ENCODE measurements at places on chromosomes 13 and 19. TPM values are rescaled to one million over a fixed set of nuclear protein-coding genes. Genes with fewer than 3 reads are reported as not detected.

DNA sequence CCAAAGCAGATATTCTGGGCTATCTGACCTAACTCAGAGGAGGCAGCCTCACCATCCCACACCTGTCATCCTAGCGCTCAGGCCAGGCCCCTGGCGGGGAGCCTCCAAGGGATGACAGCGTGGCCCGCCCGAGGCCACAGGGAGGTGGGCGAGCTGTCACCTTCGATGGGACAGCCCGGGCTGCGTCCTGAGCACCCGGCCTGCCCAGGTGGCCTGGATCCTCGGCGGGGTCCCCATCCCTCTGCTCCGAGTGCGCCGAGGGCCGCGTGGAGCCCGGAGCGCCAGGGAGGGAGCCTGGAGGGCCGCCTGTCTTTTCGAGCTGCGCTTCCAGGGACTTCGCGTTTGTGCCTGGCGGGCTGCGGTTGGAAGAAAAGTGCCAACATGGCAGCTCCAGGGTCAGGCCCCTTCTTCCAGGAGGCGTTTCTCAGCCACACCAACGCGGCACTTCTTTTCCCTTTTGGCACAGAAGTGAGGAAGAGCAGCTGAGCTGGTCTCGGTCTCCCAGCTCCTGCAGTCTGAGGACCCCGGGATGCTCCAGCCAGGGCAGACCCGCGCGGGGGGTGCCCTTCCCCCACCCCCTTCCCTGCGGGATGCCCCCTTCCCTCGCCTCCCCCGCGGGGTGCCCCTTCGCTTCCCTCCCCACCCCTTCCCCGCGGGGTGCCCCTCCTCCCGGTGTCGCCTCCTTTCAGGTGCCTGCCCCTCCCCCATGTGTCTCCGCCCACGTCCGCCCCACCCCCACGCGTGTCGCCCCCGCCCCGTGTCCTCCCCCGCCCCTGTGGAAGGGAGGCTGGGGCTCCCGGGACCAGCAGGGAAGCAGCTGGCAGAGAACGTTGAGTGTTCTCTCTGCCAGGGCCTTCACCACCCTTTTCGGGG lies 42.3 kb downstream of the GJA3 start:
- DNase-seq = no peak

Gene CALR3
- not detected for total RNA-seq

DNA sequence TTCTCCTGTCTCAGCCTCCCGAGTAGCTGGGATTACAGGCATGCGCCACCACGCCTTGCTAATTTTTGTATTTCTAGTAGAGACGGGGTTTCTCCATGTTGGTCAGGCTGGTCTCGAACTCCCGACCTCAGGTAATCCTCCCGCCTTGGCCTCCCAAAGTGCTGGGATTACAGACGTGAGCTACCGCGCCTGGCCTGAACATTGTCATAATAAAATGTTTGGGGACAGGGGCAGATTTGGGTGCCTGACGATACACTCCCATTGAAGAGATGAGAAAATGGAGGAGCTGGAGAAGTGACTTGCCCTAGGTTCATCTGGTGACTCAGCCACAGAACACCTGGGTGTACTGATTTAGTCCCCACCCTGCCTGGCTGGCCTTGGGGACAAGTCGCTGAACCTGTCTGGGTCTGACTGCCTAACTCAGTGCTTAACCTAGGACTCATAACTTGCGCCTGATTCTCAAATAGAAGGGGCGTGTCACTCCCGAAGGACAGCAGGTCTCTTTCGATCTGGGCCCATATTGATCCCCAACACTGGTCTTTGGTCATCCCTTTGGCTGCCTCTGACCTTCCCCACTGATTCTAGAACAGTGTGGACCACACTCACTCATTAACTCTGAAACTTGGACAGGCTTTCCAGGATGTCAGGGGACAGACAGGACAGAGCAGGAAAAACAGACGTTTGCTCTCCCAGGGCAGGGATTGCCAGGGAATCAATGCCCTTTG lies 7.6 kb upstream of the BICRA start:
- DNase-seq = no peak

DNA sequence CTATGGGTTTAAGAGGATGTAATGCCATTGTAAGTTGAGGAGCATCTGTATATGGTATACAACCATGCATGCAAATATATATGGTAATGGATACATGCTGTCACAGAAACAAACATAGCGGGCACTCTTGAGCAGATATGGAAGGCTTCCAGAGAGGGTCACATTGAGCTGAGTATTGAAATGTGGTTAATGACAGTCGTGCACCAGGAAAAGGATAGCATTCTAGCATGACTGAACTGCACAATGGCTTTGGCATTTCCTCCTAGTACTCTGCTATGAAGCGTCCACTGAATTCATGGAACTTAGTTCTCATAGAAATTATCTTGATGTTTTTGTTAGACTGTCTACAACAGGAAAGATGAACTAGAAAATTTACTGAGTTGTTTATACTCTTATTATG lies 25.2 kb downstream of the DGKH start:
- DNase-seq = no peak

- peak; percentile 69 for DNase-seq
Observed at GRCh38 chr13:25301347-25302113, at the start of gene NUP58. Gene NUP58, plus strand, starts transcription at chr13:25301625. Its CDS starts 149 bp downstream, at chr13:25301774.

GRCh38 chr13:60716313-60716712 lies 319.3 kb downstream of the TDRD3 start:
- no peak for DNase-seq

Gene PPP1R15A
- 27.1 TPM for total RNA-seq

Gene EPN1
- total RNA-seq = 361 TPM

DNA sequence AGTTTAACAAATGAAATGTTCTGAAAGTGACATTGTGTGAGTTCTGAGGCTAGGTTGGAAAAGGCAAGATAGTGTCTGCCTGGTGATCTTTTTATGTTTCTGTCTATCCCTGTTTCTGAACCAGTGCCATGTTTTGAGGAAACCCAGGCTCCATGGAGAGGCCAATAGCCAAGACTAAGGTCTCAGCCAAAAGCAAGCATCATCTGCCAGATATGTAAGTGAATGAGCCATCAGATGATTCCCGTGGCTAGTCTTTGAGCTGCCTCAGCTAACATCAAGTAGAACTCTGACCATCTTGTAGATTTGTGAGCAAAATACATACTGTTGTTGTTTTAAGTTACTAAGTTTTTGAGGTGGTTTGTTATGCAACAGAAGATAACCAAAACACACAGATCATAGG lies 19.6 kb upstream of the CCNA1 start:
- no peak for DNase-seq

- DNase-seq = no peak
Observed at GRCh38 chr13:46004491-46004890, 48.1 kb downstream of the ZC3H13 start.

Data from Panc1 (cell line).